ENCODE measurements at places on chromosomes 3 and 15.

- DNase-seq, result no peak
These were observed 366.5 kb downstream of the LRRC3B start for GRCh38 chr3:26989037-26989436.

DNA sequence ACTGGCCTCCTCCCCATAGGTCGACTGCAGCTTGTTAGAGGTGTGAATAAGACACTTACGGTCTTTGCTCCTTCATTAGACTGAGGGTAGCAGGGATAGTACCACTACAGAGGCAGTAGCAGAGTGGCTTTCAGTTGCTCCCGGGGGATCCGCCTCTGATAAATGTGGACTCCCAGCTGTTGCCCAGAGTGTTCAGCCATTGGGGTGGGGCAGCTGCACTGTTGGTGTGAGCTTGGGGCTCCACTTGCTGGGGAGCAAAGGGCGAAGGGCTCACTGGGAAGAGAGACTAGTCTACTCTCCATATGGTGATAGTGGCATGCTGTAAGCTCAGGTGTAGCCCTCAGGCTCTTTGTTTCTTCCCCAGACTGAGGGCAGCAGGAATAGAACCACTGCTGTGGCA is 239.1 kb downstream of the LRRN1 start:
- DNase-seq, result no peak

DNA sequence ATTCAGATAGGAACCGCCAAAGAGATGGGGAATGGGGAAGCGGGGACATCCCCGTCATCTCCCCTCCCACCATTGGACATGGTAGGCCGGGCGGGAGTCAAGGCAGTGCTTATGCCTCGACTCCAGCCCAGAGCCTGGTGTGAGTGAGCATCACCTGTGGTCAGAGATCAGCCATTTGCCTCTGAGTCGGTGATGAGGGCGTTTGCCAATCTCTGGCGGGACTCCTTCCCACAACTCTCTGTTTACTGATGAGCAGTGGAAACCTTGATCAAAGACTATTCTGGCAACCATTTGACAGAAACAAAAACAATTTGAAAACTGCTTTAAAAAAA is 63.9 kb upstream of the HES1 start:
- DNase-seq, result no peak

GRCh38 chr15:62105266-62105665 is 38.5 kb downstream of the C2CD4A start:
- no peak for DNase-seq

- DNase-seq, result no peak
These were observed 32.7 kb downstream of the ZNF385D start for GRCh38 chr3:21718161-21718765.

DNA sequence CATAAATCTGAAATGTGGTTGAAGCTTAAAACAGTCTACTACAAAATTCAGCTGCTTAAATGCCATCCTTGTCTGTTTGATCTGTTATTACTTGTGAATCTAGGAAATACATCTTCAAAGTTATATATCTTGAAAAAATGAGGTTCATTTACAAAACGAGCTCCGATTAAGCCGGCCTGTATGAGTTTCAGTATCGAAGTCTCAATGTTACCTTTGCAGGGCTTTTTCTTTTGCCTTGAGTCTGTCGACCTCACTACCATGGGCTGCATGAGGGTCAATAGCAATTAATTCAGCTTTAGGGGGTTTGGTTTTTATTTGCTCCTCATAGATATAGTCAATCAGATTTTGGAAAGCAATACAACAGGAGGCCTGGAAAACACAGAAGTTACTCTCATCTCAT is 23.2 kb downstream of the ERICH6 start:
- no peak for DNase-seq

GRCh38 chr15:31477851-31478701 is 151.4 kb downstream of the KLF13 start:
- DNase-seq, result no peak

DNA sequence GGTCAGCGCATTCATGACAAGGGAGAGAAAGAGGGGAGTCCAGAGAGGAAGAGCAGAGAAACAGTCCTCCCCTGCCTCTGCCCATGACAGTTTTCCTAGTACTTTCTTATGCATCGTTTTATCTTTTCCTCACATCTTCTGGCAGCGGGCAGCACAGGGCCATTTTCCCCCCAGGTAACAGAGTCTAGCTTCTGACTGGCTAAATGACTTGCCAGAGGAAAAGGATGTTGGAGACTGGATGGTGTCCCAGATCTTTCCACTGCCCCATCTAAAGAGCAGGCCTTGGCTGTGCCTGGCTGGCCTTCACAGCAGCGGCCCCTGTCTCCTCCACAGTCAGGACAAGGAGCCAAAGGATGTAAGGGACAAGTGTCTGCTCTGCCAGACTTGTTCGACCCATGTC is 59.3 kb downstream of the CTDSPL start:
- DNase-seq, result no peak

GRCh38 chr3:190883141-190883540 is 20.6 kb upstream of the GMNC start:
- DNase-seq, result no peak

DNA sequence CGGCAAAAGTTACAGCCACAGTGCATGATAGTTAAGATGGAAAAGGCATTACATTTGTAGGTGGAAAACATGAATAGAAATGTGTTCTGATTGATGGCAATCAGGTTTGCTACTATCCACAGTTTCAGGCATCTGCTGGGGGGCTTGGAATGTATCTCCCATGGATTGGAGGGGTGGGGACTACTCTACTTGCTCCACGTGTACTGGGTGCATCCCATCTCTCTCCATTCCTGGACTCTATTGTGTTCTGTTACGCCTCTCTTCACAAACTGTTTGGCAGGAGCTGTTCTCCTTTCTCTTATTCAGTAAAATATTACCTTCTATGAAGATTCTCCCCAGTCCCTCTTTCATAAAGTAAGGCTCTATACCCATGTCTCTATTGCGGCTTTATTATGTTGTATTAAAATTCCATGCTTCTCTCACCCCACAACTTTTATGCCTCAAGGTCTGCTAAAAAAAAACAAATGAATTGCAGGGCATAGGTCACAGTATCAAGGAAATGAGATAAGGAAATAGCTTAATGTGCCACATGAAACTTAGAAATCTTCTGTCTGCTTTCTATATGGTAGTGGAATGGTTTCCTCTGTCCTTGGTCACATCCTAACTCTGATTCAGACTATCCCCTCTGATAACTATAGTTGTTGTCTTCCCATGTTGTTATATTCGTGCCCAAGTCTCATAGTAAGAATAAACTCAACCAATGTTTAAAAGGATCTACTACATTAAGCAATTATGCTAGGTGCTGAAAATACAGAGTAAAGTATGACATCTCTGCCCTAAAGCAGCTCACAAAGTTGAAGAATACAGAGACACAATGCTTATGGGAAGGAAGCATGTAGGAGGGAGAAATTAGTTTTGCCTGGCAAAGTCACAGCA is 43.2 kb downstream of the LRRFIP2 start:
- DNase-seq, result no peak

DNA sequence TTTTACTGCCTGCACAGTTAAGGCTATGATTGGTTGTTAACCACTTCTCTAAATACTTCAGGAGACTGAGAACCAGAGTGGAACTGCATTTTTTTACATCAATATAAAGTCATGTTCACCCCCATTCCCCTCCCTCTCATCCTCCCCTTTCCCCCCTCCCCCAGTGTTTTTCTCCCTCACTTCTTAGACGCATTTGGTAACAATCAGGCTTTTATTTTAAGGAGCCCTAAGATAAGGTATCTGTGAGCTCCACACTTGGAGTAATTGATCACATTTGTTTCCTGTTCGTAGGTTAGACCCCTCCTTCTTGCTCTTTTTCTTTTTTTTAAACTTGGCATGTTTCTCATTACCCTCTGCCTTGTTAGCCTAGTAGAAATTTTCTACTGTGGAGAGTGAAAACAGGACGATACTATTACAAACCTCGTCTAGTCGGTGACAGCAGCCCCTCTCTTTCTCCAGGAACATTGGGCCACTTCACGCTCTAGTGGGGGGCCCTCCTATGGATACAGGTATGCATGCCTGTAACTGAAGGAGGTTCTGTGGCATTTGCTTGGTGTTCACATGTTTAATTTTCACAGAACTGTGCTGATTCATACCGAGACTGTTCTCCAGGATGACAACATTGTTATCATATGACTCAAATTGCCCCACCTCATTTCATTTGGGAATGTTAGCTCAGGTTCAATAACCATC is 314.4 kb downstream of the MECOM start:
- DNase-seq, result no peak

GRCh38 chr3:126307591-126308393 is 49.4 kb downstream of the KLF15 start:
- no peak for DNase-seq

GRCh38 chr15:68819495-68820294 is 1.0 kb downstream of the ANP32A start:
- no peak for DNase-seq

DNA sequence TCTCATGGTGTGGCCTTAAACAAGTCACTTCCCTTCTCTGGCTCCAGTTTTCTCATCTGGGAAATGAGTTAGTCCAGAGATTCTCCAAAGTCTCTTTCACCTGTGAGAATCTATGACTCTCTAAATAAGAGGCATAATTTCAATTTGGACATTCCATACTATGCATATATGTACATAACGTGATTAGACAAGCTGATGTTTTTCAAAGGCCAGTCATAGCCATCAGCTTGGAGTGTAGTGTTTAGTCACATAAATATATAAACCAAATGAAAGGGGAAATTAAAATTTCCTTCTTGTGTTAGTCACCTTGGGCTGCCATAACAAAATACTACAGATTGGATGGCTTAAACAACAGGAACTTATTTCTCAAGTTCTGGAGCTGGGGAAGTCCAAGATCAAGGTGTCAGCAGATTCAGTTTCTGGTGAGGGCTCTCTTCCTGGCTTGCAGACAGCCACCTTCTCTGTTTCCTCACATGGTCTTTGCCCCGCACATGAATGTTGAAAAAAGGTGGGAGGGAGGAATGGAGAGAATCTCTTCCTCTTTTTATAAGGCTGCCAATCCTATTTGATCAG is 19.4 kb downstream of the TMEM41A start:
- no peak for DNase-seq

DNA sequence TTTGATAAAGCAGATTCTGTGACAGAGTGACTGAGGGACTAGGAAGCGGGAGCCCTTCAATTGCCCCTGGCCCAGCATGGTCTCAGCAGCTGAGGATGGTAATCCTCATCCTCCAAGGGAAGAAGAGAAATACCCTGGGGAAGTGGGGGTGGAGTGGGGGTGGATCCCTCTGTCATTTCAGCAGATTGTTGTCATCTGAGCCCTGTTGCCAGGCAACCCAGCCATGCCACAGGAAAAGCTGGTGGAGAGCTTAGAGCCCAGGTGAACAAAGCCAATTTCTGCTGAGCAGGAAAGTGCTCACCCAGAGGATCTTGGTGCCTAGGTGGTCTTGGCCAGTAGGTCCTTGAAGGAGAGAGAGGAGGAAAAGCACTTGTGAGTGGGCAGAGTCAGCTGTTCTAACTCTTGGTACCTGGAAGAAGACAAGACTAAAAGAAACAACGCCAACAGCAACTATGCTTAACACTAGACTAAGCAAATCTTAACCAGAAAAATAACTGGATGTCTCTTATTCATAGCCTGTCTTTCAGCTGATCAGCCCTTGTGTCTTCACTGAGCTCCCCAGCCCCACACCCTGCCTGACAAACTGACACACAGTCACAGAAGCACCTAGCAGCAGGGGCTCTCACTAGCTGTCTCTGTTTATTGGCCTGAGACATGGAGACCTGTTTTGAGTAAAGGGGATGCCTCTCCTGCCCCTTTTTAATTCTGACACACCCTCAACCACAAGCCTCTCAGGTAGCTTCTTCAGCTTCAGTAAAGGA is 40.1 kb upstream of the DCLK3 start:
- DNase-seq, result no peak

DNA sequence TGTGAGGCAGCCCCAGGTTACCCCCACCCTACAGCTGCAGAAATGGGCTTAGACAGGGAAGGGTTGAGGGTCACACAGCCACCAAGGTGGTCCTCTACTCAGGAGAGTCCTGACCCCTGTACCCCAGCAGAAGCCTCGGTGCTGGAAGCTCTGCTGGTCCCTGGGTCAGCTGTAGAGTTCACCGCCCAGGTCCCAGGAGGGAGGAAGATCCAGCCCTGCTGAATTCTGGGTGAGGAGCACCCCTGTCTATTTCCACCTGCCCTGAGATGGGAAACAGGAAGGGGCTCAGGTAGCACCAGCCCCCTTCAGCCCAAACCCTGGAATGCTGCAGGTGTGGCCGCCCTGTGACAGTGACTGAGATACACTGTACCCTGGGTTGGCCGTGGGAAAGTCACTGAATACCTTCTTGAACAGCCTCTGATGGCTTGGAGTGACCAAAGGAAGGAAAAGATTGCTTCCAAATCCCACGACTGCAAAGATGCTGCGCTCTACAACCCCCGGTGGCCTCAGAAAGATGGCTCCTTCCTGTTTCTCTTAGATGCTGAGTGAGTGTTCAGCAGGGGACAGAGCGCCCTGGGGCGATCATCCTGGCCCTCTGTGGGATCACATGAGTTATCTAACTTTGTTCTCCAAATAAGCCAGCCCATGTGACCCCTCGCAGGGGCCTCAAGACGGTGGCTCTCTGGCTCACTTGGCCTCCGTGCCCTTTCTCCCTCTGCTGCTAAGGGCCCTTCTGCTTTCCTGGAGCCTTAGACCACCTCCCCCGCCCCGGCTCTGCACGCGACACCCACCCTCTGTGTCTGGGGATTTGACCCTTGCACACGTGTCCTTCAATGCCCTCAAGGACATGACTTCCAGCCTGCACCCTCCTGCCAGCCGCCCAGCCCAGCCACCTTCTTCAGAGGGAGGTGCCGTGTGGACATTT is 141.9 kb downstream of the NSMCE3 start:
- DNase-seq, result no peak

DNA sequence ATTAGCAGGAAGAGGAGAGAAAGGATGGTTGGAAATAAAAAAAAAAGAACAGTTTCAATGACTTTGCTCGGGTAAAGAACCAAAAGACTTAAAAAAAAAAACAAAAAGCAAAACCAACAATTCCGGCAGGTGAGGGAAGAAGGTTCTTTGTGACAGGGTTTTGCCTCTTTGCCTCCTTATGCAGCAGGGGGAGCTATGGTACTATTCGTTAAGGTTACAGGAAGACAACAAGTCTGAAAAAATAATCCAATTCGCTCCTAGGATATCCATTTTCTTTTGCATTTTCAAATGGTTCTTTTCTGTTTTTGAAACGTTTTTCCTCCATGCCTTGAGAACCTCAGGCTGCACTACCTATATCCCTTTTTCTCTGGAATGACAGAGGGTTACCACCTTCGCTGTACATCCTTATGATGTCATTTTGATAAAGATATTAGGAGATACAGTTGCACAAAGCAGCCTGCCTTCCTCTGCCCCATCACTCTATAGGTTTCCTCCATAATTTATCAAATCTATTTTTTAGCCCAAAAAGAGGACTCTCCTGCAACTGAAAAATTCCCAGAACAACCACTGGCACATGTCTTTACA is 55.0 kb downstream of the CFAP20DC start:
- no peak for DNase-seq

All from stimulated activated CD4-positive, alpha-beta T cell treated with anti-CD3 and anti-CD28 coated beads, Interleukin-4, amount 100 ng/mL, for 48 hours (primary cell).